ENCODE measurements at places on chromosomes 1 and 21.

DNA sequence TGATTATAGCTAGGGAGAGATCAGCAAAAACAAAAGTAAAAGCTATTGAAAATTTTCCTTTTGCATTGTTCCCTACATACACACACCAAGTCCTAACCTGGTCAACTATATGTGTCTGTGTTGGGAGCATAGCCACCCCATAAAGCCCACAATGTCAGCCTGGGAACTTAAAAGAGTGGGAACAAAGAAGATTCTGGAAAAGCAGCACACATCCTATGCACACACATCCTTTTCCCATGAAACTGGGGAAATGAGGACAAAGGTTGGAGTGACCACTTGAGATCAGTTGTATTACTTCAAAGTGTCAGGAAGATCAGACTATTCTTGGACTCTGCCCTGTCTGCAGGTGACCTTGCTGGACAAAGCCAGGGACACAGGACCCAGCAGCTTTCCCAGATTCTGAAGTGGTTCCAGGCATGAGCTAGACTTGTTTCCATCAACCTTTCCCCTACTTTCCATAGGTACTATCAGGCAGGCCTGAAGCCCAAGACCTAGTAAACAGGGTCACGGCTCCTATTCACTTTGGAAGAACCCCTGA lies 15.9 kb downstream of the TXNIP start:
- no peak for DNase-seq

GRCh38 chr21:31162827-31163226 lies 124.6 kb upstream of the KRTAP19-8 start:
- DNase-seq = peak; percentile 40

DNA sequence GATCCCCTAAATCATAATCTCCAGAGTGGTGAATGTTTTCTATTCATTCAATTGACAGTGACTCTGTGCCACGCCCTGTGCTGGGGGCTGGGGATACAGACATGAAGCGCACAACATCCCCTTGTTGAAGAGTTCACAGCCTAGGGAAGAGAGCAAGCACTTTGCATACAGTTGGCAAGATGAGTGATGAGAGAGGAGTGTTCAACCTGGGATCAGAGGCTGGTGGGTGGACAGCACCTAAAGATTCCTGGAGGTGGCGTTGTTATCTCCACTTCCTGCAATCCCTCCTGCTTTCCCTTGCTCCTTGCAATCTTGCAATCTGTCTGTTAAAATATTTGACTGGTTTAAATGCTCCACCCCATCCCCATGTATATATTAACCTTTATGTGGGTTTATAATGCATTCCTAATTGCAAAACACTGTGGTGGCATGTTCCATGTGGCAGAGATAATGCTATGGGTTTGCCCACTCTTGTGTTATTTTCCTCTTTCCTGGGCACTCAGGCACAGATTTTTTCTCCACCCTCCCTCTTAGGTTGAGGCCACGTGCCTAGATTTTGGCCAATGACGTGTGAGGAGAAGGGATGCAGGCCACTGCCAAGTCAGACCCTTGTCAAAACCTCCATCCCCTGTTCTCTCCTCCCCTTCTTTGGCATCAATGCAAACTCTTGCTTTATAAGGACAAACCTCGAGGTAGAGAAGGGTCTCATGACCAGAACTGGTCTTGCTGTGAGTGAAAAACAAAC lies 36.2 kb upstream of the GADD45A start:
- no peak for DNase-seq

GRCh38 chr1:79006564-79006963 lies at the start of gene ADGRL4:
Gene ADGRL4 (minus strand): TSS chr1:79006730. CDS start chr1:79006654, 76 bp downstream.
- peak; percentile 39 for DNase-seq

DNA sequence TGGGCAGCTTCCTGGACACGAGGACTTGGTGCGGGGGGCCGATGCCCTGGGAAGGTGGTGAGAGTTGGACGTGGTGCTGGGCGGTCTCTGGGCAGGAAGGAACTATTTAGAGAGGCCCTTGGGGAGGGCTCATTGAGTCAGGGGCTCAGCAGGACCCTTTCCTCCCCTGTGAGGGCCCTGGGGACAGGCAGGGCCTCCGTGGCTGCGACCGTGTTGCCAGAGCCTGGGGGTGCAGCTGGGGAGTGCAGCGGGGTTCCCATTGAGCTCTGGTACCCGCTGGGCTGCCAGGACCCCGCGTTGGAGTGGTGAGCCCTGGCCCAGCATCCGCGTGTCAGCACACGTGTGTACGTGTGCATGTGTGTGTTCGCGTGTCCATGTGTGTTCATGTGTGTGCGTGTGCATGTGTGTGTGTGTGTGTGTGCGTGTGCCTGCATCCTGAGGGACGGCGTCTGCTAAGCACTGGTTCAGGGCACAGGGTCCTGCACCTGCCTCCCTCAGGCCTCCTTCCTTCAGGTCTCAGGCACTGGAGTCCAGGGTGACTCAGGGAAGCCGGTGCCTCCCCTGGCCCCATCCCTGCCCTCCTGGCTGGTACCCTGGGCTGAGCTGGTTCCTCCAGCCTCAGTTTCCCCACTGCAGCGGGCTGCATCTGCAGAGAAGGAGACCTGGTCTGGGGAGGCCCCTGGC lies 10.7 kb downstream of the RNF223 start:
- no peak for DNase-seq

- DNase-seq = no peak
Observed at GRCh38 chr1:204025917-204026707, 46.8 kb upstream of the SOX13 start.

- peak; percentile 98 for DNase-seq
Observed at GRCh38 chr21:42097860-42098454, 26.8 kb downstream of the UMODL1 start.

GRCh38 chr1:16055613-16056520 lies 12.3 kb downstream of the CLCNKB start:
- peak; percentile 71 for DNase-seq

DNA sequence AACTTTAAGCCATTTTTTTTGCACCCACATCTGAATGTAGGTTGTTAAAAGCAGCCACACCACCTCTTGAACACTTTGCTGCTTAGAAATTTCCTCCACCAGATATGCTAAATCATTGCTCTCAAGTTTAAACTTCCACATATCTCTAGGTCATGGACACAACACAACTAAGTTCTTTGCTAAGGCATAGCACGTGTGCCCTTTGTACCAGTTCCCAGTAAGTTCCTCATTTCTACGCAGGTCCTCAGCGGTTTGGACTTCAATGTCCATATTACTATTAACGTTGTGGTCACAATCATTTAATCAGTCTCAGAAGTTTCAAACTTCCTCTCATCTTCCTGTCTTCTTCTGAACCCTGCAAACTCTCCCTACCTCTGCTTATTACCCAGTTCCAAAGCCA lies 661.6 kb upstream of the PKN2 start:
- DNase-seq = no peak

- peak; percentile 81 for DNase-seq
Observed at GRCh38 chr1:35448344-35448801, 108.8 kb downstream of the KIAA0319L start.

DNA sequence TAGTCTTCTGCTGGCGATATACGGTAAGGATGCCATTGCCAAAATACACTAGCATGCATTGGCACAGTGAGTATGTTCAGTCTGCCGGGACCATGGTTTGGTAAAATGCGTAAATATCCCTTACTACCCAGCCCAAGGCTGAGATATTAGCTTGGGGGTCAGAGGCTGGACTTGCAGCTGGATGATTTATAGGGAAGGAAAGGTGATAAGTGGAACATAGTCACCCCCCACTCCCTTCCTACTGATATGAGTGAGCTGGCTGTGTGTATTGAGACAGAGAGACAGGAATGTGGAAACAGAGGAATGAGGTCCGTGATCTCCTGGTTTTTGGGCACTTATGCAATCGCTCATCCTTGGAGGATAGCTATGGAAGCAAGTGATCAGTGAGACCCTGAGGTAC lies 642.8 kb downstream of the KCNT2 start:
- DNase-seq = no peak

DNA sequence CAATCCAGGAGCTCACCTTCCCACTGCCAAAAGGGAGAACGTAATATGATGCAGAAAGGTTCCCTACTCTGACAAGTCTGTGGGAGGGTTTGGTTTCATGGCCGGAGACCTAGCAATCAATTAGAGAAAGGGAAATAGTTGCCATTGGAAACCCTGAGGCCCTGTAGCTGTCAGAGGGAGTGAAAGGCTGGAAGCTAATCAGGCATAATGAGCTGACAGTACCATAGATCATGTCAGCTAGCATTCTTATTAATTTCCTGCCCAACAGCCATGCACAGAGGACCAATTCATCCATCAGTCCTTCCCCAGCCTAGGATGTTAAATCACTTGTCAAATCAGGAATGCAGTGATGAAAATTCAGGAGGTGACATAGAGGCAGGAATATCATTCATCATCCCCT lies 527.3 kb downstream of the PLPP3 start:
- no peak for DNase-seq

DNA sequence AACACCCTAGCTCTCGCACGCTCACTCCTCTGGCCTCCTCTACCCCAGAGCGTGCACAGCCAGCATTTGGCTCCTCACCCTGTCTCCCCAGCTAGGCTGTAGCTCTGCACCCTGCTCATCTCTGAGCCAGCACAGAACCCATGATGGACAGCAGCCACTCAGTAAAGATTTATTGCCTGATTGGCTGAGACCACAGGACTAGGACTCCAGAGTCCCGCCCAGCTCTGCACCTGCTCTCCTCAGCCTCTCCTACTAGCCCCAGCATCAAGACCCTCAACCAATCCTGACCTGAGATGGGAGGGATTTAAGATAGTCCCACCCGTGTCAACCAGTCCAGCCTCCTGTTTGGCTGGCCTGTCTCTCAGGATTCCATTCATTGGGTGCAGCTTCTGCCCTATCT lies 9.3 kb downstream of the C1QB start:
- peak; percentile 4 for DNase-seq

- DNase-seq = peak; percentile 64
Observed at GRCh38 chr1:20725189-20726117, 7.0 kb downstream of the SH2D5 start.

DNA sequence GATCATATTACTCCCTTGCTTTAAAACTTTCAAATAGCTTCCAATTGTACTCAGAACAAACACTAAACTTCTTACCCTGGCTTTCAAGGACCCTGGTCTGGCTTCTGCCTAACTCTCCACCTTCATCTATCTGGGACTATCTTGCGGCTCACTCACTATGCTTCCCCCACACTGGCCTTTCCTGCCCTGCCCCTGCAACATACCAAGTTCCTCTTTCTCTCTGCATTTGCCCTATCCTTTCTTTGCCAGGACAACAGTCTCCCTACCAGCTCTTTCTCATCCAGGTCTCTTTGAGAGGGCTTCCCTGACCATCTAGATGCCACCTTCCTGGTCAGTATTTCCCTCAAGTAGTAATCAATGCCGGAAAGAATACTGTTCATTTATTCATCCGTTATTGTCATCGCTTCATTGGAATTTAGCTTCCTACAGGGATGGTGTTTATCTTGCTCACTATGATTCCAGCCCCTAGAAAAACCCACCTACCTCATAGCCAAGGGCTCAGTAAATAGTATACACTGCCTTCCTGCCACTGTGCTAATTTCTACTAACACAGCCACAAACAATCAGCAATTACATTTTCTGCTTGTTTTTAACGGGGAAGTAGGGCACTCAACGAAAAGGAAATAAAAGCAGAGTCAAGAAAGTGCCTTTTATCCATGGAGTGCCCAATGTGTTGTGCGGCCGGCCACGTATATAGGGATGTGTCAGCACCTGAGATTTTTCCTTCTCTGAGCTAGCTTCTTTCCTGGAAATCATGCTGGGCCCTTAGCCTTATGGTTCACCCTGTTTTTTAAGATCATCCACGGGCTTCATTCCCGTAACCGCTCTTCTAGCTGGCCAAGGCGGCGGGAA lies 521 bp upstream of the CDC7 start:
- DNase-seq = no peak

DNA sequence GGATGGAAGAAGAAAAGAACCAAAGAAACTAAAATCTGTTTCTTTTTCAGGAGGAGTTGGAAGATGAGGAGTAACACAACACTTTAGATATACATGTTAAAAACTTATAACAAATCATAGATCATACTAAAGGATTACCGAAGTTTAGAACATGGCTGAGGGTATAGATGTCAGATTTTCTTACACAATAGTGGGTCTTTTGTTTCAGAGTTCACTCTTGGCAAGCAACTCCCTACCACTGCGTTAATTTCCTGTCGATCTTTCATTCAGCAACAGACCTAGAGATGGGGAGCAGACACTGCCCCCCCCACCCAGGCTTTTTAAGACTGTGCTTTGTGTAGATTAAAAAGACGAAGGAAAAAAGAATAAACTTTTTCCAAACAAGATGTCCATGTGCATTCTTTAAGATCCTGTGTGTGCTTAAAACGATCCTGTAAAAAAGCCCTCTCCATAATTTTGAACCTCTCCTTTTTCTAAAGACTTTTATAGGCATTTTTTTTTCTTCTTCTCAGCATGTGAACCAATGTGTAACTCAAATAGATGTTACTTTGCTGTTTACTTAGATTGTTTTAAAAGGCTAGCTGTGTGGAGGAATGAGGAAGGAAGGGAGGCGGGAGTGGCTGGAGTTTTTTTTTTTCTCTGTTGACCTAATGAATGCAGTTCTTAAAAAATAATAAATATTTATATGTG lies 50.4 kb downstream of the NFIA start:
- DNase-seq = no peak

DNA sequence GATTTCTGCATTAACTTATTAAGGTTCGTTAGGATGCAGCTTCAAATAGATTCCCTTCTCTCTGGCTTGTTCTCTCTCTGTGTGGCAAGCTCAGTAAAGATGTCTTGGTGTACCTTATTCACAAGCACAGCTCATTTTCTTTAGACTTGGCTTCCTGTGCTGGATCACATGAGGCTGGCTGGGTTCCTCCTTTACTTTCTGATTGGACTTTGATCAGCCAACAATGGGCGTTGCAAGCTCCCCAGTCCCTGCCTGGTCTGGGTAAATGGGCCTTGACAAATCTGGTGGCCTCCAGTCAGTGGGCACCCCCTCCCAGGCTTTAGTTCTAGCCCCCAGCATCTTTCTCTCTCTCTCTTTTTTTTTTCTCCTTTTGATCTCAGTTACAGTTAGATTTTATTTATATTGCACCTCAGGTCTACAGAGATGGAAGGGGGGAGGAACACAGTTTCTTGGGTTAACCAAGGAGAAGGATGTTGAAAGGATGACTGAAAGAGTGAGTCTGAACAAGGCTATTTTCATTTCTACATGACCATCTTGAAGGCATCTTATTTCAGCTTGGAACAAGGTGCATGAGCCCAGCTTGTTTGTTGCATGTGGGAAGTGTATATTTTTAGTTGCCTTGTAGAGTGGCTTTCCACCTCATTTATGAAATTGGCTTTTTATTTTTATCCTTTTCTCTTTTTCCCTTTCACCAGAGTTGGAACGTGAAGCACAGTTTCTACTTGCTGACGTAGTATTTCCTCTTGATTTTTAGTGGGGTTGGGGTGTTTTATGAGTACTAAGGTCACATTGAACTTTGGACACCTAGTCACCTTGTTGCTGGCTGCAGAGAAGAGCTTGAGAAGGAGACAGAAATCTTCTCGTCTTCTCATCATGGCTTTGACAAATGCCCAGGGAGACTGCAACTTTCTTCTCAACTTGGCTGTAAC lies 77.1 kb downstream of the PBX1 start:
- no peak for DNase-seq

DNA sequence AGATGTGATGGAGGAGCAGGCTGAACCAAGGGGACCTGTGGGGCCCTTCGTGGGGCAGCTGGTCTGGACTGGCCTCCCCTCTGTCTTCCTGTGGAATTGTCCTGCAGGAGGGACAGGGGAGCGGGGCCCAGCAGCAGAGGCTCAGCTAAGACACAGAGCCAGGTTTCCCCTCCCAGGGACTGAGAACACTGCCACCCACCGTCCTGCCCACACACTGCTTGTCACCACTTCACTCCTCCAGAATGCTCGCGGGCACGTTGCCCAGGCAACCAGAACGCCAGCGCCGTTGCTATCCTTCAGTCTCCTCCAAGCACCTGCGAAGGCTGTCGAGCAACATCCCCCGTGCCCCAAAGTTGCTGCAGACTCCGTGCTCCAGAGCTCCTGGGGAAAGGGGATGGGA lies 46.4 kb downstream of the AJAP1 start:
- DNase-seq = peak; percentile 40
